ENCODE measurements at places on chromosomes 13 and 19.

DNA sequence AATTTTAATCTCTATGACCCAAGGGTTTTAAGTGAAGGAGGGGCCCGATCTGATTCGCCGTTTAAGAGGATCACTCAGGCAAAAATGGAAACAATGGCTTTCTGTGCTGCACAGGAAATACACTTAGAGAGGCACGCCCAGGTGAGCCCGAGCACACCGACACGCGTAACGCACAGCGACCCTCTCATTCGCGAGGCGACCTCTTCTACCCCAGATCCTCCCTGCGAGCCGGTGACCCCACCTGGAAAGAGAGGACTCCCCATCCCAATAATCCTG lies 216 bp downstream of the SH2D3A start:
- DNase-seq, result no peak

DNA sequence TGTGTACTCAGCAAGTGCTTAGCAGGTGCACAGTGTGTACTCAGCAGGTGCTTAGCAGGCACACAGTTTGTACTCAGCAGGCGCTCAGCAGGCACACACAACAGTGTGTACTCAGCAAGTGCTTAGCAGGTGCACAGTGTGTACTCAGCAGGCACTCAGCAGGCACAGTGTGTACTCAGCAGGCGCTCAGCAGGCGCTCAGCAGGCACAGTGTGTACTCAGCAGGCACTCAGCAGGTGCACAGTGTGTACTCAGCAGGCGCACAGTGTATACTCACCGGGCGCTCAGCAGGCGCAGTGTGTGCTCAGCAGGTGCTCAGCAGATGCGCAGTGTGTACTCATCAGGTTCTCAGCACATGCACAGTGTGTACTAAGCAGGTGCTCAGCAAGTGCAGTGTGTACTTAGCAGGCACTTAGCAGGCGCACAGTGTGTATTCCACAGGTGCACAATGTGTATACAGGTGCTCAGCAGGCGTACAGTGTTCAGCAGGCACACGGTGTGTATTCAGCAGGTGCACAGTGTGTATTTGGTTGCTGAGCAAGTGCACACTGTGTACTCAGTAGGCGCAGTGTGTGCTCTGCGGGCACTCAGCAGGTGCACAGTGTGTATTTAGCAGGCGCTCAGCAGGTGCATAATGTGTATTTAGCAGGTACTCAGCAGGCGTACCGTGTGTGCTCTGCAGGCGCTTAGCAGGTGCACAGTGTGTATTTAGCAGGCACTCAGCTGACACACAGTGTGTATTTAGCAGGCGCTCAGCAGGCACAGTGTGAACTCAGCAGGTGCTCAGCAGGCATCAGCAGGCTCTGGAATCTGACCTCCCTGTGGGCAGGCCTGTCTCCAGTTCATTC lies 15.1 kb downstream of the CRTC1 start:
- DNase-seq, result no peak

DNA sequence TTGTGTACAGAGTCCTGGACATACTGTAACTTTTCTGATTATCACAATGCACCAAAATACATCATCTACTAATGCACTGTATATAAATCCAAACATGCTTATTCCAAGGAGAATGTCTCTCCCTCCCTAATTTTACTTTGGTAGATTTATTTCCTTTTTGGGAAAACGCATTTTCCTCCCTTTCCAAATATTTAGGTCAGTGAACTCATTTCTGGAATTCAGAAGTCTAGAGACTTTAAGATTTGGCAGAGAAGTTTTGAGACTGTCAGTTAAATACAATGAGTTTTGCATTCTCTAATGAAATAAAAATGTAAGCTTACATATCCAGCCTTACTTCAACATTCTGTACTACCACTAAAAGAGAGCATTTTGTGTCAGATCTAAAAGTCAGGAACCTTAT lies 165.8 kb upstream of the EDNRB start:
- no peak for DNase-seq

DNA sequence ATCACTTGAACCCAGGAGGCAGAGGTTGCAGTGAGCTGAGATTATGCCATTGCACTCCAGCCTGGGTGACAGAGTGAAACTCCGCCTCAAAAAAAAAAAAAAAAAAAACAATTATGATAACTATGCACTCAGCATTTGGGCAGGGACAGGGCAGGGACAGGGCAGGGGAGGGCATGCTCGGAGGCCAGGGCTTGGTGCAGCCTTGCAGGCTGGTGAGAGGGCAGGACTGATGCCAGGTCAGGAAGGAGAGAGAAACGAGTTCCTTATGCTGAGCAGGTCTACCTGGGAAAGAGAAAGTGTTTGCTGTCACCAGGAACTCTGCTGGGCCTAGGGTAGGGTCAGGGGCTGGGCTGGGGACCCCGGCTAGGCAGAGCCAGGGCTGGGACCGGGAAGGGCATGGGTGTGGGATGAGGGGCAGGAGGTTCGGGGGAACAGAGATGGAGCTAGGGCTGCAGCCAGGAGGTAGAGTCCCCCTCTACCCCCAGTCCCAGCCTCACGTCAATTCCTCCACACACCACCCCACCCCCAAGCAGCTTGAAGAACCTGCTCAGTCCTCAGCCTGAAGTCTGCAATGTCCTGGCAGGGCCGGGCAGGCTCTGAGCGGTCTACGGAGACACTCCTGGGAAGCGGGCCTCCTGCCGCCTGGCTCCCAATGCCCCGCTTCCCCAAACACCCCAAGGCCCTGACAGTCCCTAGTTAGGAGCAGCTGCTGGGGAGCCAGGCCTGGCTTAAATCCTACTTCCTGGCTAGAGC lies 2.8 kb downstream of the FXYD3 start:
- no peak for DNase-seq

- DNase-seq, result no peak
Observed at GRCh38 chr13:20370815-20371421, 138.8 kb upstream of the GJB6 start.

DNA sequence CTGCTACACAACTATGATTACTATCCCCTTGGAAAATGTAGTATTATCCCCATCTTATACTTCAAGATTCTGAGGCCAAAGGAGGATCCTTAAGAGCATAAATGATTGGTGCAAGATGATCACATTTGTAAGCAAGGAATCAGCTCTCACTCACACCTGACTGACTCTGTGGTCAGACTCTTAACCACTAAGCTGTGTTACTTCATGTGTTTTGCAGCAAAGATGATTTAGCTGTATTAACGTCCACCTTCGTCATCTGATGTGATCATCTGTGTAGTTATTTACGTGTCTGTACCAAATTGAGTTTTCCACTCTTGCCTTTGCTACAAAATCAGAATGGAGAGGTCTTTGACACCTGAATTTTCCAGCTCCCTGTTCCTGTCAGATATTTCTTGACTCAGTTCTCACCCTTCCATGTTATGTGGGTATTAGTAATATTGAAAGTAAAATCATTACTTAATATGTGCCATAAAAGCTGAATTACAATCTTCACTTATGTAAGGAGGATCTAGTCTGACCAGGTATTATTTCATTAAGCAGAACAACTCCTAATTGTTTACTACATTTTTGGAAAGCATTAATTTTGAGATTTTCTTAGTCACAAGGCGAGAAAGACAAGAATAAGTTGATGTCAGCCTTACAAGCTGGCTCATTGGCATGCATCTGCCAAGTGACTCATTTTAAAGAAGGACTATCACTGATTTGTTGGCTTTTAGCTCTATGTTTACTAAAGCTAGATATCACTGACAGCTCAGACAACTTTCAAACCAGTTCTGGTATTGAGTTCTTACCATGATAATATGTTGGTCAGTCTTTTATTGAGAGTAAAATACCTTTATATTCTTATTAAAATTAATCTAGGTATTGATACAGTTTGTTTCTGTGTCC lies 1279.8 kb upstream of the PCDH9 start:
- no peak for DNase-seq

DNA sequence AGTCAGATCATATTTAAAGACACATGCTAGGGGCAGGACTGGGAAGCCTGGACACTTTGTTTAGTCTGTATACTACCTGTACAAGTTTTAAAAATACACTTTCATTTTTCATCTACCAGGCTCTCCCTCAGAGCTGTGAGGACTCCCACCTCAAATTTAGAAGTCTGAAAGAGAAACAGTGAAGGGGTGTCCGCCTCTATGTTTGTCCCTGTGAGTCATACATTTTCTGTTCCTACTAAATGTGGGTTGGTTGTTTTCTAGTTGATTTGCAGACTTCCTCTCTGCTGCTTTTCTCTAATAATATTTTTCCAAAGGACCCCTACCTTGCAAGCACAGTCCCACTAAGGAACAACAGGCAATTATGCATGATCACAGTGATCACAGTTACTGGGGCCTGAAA lies 110.5 kb downstream of the ENOX1 start:
- DNase-seq, result no peak

DNA sequence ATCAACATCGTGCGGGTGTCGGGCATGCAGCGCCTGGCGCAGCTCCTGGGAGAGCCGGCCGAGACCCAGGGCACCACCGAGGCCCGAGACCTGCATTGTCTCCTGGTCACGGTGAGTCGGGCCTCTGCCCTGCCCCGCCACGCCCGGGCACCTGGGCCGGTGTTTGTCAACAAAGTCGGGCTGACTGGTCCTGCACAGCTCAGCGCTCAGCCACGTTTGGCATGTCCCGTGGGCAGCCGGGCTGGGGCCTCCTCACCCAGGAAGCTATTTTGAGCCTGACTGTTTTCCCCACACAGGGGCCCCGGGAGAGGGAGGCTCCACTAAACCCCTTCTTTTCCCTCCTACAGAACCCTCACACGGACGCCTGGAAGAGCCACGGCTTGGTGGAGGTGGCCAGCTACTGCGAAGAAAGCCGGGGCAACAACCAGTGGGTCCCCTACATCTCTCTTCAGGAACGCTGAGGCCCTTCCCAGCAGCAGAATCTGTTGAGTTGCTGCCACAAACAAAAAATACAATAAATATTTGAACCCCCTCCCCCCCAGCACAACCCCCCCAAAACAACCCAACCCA lies 1.3 kb downstream of the GADD45B start:
- peak; percentile 72 for DNase-seq

DNA sequence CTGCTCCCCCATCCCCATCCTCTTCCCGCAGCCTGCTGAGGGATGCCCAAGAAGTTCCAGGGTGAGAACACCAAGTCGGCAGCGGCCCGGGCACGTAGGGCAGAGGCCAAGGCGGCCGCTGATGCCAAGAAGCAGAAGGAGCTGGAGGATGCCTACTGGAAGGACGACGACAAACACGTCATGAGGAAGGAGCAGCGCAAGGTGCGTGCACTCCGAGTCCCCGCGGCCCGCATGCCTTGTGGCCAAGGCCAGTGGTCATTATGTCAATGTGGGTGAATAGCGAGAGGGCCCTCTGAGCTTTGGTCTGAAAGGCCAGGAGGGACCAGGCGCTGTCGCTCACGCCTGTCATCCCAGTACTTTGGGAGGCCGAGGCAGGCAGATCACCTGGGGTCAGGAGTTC lies 3.6 kb downstream of the CCDC124 start:
- DNase-seq, result no peak

DNA sequence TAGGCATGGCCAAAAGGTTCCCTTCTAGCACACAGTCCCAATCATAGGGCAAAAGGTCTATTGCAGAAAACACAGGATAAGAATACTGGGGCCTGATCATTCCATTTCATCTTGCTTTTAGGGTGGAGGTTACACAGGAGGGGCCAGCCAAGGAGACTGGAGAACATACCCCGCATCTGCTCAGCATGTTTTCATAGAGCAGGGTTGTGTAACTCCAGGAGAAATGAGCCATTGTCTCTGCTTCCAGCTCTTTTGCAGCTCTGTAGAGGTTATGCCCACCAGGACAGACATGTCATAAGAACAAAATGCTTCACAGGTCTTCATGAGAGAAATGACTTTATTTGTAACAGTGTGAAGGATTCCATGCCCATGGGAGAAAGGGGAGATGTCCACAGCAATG lies 742.8 kb downstream of the DACH1 start:
- DNase-seq, result no peak

GRCh38 chr19:35224681-35225571 lies 3.6 kb downstream of the FAM187B start:
- no peak for DNase-seq

DNA sequence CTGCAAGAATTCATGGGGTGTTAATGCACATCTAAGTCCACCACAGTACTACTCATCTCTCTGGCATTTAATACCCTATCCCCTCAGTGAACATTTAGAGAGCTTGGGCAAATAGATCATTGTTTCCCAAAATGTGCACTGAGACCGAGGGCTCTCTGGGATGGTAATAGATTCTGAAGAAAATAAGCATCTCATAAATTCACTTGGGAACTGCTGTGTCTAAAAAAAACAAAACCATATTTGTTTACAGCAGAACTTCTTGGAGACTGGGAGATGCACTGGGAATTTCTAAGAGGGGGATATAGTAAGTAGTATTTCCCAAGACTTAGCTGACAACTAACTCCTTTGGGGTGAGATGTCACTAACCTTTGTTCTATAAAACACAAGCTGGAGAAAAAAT lies 58.4 kb downstream of the ENOX1 start:
- no peak for DNase-seq

DNA sequence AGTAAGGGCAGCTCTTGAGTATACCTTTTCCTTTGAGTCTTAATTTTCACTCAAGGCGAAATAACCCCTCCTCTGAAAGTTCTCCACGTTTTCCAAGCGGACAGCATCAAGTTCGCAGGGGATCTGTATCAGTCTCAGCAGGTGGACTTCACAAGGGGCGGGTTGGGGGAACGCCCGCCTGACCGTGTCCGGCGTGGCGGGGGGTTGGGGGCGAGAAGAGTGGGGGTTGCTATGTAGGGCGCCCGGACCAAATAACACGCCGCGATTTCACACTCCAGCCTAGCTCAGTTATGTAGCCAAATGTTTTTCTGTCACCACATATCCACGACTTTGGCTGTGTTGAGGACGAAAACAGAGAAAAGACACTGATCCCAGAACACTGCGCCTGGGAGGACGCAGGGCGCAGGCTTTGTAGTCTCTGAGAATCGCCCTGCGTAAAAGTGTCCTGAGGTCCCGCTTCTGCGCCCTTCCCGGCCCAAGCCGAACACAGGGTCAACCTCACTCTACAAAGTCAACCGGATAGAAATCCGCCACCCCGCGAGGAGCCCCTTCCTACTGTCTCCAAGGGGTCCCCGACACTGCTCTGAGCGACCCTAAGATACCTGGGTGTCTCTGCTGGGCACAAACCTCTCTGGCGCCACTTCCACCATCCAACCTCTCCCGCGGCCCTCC lies 524 bp downstream of the RUBCNL start:
- DNase-seq, result peak; percentile 16

DNA sequence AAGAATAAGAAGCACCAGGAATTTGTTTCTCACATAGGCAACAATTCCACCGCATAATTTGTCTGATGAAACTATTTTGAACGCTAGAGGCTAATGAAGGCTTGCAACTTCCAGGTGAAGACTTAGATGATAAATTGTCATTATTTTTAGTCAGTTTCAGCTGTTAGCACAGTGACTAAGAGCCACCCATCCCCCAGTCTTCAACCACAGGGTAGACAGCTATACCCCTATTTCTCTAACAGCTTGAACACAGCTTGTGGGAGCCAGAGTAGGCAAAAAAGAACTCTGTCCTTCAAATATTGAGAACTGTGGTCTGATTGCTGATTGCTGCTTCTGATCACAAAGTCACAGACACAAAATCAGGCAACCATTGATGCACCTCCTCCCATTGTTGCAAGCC lies 1124.8 kb upstream of the PRR20A start:
- DNase-seq, result no peak

- DNase-seq, result peak; percentile 54
Observed at GRCh38 chr19:4455719-4456475, 1.7 kb downstream of the UBXN6 start.
